ENCODE measurements at places on chromosomes 2 and 18.

DNA sequence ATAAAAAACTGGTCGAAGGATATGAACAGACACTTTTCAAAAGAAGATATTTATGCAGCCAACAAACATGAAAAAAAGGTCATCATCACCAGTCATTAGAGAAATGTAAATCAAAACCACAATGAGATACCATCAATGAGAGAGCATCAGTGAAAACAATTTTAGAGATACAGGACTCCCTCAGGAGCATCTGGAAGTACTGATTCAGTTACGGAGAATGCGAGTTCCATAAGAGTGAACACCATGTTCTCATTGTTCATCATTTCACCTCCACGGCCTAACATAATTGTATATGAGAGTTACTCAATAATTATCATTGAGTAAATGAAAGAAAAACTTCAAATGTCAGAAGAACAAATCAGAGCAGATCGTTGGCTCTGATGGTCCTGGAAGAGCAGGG, 140.9 kb upstream of the TANK start:
- DNase-seq = no peak

DNA sequence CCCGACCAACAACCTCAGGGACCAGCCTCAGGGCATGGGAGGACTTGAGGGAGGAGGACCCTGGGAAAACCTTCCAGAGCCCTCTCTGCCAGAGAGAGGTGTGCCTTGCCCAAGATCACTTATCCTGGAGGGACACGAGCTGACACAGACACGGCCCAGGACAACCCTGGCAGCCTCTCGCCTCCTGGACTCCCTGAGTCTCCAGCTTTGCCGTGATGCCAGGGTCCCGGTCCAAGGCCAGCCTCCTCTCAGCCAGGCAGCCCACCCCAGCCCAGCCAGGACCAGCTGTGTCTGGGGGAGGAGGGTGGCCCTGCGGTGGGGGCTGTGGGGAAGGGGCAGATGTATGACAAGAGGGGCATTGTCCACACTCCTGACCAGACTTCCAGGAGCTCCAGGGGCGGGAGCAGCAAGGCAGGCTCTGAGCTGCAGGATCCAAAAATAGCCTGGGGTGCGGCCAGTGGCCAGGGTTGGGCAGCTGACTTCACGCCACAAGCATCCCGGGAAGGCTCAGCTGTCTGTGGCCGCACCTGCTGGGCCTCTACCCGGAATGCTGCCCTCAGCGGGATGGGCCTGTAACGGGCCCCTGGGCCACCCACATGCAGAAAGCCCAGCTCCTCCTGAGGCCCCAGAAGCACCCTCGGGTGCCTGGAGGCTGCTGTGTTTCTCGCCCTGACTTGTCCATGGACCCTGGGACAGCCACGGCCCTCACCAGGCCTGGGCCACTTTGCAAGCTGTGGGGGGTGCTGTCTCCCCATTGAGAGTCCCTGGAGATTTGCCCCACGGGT, 65.5 kb upstream of the GPC1 start:
- no peak for DNase-seq

GRCh38 chr2:45789317-45789716, 137.8 kb downstream of the PRKCE start:
- DNase-seq = no peak

- no peak for DNase-seq
Observed at GRCh38 chr18:4384932-4385331, 70.2 kb downstream of the DLGAP1 start.

GRCh38 chr18:57728941-57729511, 74.1 kb downstream of the ATP8B1 start:
- DNase-seq = no peak

DNA sequence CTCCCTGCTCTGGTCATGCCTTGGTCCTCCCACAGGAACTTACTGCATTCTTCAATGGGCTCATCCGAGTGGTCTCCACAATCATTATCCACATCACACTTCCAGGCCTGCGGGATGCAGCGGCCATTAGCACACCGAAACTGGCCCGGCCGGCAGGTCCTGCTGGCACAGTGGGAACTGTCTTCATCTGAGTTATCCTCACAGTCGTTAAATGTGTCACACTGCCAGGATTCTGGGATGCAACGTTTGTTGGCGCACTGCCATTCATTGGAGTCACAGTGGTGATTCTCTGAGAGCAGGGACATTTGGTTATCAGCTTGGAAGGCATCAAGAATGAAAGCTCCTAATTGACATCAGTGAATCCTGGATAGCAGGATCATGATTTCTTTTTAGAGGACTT, 104.5 kb downstream of the DHRS9 start:
- no peak for DNase-seq

DNA sequence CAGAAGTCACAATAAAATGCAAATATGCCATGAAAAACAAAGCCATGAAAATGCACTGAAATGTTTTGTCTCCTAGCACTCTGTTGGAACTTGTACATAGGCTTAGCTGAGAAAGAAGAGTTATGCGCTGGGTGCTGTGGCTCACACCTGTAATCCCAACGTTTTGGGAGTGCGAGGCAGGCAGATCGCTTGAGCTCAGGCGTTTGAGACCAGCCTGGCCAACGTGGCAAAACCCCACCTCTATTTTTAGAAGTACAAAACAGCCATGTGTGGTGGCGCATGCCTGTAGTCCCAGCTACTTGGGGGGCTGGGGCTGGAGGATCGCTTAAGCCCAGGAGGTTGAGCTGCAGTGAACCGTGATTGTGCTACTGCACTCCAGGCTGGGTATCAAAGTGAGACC, 39.9 kb downstream of the IRS1 start:
- no peak for DNase-seq

GRCh38 chr18:48667276-48668254, 128.7 kb downstream of the CTIF start:
- no peak for DNase-seq

DNA sequence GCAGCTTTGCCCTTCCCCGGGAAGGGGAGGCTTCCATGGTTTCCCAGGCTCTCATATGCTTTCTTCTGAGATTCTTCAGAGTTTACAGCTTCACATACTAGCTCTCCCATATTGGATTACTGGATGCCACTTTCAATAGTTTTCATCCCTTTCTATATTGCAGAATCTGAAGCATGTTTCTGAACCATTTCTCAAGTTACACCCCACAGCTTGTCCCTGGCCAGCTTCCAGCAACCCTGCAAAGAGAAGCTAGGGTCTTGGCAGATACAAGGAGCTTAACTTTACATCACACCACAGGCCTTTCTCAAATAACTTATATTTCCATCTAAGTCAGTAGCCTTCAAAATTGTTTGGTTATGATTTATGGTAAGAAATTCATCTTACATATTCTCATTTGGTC, 39.6 kb downstream of the LHCGR start:
- DNase-seq = no peak

DNA sequence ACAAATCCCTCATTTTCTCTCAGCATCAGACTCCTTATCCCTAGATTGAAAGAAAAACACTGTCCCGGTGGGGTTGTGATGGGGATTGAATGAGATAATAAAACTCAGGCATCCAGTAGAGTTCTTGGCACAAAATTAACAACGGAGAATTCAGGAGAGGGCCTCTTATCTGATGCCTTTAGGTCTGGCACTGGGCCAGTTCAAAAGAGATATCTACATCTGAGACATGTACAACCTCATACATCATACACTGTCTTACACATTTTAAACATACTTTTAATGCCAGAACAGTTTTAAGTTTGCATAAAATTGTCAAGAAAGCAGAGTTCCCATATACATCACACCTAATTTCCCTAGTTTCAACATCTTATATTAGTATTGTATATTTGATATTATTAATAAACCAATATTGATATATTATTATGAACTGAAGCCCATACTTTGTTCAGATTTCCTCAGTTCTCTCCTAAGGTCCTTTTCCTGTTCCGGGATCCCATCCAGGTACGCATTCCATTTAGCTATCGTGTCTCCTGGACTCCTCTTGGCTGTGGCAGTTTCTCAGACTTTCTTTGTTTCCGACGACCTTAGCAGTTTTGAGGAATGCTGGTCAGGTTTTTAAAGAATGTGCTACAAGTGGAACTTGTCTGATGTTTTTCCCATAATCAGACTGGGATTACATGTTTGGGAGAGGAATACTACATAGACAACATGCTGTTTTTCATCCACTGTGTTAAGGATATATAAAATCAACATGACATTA, 27.8 kb downstream of the NXPH2 start:
- DNase-seq = no peak

DNA sequence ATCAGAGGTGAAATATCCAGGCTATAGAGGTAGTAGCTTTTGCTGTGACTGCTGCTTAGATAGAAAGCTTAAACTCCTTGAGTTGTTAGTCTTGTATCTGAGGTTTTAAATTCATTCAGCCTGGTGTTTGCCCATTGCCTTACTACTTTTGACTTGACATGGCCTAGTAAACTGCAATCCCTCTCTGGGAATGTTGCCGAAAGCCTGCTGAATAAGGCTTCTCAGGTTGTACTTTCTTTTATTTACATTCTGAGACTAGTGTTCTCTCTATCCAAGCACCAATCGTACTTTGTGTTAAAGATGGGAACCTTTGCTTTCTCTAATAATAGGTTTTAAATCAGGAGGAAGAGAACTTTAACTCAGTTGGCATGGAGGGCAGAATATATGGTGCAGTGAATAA, 357.6 kb upstream of the CWC22 start:
- no peak for DNase-seq

DNA sequence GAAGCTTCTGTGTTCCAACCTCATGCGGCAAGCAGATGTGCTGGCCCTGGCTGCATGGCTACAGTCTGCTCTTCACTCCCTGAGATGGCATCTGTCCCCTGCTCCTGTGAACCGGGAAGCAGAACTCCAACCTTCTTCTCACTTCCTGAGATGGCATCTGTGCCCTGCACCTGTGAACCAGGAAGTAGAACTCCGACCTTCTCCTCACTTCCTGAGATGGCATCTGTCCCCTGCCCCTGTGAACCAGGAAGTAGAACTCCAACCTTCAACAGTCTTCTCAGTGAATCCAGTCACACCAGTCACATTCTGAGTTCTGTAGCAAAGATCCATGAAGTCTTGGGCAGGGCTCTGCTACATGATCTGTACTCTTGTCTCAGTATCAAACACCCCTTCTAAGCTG, 887.2 kb upstream of the KLHL29 start:
- DNase-seq = no peak

DNA sequence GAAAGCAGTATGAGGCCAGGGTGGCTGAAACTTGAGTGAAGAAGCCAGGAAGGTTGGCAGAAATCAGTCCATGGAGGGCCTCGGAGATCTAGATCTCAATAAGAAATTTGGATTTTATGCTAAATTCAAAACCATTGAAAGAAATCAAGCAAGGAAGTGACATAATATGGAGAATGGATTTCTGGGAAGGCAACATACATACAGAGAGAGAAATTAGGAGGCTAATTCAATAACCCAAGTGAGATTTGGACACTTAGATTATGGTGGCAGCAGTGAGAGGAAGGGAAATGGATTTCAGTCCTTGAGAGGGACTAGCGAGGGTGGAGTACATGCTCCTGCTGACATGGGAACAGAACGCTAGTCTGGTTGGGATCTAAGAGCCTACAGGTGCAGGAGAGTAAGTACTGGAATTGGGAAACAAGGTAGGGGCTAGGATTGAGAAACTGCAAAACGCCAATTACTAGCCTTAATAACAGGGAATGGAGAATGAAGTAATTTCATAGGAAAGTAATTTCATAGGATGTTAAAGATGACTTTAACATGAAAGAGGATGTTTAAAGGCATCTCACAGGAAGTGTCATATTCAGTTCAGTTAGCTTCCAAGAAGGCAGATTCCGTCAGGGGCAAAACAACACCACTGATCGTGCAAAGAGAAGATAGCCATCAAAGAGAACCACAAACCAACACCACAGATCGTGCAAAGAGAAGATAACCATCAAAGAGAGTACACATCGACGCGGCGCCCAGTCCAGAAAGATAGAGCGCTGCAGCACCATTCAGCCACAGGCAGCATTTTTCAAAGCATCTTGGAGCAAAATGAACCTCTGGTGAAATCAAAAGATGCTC, 27.2 kb downstream of the CDKL4 start:
- DNase-seq = no peak

GRCh38 chr2:75224636-75225094, 25.3 kb upstream of the TACR1 start:
- no peak for DNase-seq

DNA sequence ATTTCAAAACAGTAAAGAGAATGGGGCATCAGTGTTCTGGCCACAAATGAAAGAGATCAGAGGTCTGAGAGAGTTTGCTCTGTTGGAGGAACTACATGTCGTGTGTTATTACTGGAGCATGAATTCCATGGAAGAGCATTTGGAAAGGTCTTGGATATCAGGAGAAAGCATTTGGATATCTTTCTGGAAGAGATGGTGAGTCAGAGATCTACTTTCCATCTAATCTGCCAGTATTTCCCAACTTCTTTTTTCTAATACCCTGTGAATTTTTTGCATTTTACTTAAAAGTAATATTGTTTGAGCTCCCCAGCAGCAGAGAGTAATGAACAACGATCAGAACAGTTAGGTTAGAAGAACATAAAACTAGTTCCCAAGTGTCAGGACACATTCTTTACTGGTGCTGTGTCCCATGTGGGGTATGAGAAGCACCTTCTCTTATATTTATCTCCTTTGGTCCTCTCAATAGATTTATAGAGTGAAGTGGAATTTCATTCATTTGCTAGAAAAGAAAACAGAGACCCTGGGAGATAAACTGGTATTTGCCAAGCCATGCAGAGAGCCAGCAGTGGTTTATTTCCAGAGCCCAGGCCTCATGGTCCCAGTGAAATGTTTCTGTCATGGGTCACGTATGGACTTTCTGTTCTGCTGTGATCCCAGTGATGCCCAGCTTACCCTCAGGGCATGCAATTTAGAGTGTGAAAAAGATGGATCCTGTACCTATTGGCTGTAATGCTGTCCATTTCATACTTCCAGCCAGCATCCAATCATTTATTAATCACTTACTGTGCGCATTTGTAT, 130.8 kb upstream of the NT5C1B start:
- no peak for DNase-seq

- no peak for DNase-seq
Observed at GRCh38 chr2:120455390-120455789, 109.5 kb downstream of the INHBB start.

GRCh38 chr2:235595422-235596010, 101.7 kb downstream of the AGAP1 start:
- no peak for DNase-seq

DNA sequence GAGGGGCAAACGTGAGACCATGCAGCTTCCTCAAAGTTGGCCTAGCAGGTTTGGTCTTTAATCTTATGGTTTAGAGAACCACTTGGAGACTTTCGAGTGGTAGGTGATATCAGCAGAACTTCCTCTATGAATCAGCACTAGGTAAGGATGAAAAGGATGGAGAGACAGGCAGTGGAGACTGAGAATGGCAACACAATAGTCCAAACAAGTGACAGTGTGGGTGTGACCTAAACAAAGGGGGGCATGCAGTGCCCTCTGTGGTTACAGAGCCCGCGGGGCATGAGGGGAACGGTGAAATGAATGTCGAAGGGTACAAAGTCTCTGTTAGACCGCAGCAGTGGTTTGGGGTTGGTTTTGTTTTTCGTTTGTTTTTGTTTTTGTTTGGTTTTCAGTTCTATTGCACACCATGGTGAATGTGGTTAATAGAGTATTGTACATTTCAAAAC, 143.9 kb downstream of the L3MBTL4 start:
- DNase-seq = no peak
